CD4-positive, alpha-beta T cell (primary cell): ENCODE measurements at places on chromosomes 5 and 9.
A peak's percentile ranks its signal among the peaks of the same experiment; 100 is the strongest.

- DNase-seq: no peak
Measured at GRCh38 chr5:57009811-57010210, 57.9 kb upstream of the MIER3 start.

DNA sequence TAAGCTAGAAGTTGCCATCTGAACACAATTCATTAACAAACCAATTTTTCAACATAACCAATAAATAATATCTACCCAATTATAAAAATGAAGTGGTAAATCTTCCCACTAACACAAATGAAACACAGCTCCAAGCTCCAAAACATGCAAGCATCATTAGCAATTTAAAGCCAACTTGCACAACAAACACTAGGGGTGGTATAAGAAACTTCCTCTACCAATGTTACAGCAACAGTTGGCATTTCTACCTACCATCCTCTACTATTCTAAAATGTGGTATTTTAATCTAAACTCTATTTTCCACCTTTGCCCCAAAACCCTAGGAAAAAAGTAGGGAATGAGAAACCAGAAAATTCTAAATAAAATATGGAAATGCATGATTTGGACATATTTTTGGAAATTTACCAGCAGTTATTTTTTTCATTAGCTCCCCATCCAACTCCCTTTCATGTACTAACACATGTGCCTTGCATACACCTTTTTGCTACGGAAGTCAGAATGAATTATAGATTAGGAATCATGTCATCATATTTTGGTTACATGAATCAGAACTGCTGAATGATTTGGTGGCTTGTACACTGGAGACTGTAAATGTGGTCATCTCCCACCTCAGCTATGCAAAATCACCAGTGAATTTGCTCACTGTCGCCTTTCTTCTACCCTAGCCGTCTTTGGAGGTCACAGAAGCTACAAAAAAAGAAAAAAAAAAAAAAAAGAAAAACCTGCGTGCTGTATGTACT, 4.1 kb downstream of the NR6A1 start:
- peak; percentile 31 for DNase-seq

GRCh38 chr5:94745786-94746730, 127.6 kb downstream of the SLF1 start:
- DNase-seq: no peak

GRCh38 chr5:159576902-159577301, 246.6 kb upstream of the IL12B start:
- DNase-seq: no peak

- DNase-seq: no peak
Measured at GRCh38 chr5:77431286-77431685, 60.8 kb downstream of the WDR41 start.

- no peak for DNase-seq
Measured at GRCh38 chr5:35046774-35047173, 975 bp downstream of the AGXT2 start.

GRCh38 chr5:147483961-147484707, 25.7 kb downstream of the DPYSL3 start:
- DNase-seq: no peak

DNA sequence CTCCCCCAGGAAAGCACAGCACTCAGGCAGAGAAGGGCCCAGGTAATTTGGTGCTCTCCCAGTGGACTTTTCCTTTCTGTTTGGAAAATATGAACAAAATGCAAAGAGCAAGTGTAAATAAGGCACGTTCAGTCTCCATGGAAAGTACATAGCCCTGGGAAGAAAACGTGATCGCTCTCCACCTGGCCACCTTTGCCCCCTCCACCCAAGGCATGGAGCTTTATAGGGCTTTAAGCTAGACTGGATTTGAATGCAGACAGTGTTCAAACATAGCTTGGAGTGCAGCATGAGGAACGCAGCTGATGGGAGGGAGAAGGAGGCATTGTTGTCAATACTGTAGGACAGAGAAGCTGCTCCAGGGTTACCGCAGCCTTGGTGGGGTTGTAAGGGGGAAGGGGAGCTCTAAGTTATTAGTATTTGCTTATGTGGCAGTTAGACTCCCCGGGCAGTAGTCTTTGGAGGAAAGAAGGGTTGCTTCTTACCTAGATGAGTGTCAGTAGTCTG, 500.2 kb downstream of the SPOCK1 start:
- no peak for DNase-seq

- no peak for DNase-seq
Measured at GRCh38 chr5:176406436-176407052, 9.8 kb downstream of the CLTB start.

DNA sequence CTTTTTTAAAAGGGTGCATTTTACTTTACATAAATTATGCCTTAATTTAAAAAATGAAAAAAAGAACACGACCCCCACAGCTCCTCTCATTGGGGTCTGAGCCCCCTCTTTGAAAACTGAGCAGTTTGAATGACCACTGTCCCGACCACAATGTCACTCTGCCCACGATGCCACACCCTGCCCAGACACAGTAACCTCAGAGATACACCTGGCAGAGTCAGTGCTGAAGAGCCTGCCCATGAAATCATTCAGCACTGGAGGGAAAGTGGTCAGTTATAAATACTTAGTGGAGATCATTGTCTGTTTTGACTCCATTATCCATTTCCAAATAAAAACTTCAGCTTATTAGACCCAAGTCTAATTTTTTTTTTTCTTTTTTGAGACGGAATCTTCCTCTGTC, 49.3 kb downstream of the DNAJC21 start:
- DNase-seq: no peak

DNA sequence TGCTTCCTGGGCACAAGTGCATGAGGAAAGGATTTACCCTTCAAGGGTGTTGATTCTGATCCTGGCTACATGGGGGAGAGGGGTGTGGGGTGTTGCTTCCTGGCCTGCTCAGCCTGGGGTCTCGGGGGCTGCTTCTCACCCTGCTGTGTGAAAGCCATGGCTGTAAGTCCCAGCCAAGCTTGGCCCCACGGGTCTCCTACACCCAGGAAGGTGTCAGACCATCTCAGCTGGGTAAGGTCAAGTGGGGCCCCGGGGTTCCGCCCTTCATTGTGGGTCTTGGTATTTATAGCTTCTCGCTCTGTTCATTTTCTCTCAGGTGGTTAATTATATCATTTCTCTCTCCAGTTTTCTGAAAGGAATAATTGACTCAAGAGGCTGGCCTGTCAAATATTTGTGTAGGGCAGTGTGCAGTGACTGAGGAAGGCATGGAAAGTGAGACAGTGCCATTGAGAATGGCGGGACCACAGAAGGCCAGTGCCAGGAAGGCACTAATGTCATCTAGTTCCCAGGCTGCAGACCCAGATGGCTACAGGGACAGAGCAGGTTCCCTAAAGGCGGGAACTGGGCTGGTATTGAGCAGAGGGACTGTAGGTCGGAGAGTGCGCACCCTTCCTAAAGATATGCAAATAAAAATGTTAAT, 126.0 kb downstream of the FOXD1 start:
- DNase-seq: no peak

GRCh38 chr9:131233556-131233955, 42.8 kb downstream of the FAM78A start:
- DNase-seq: no peak

DNA sequence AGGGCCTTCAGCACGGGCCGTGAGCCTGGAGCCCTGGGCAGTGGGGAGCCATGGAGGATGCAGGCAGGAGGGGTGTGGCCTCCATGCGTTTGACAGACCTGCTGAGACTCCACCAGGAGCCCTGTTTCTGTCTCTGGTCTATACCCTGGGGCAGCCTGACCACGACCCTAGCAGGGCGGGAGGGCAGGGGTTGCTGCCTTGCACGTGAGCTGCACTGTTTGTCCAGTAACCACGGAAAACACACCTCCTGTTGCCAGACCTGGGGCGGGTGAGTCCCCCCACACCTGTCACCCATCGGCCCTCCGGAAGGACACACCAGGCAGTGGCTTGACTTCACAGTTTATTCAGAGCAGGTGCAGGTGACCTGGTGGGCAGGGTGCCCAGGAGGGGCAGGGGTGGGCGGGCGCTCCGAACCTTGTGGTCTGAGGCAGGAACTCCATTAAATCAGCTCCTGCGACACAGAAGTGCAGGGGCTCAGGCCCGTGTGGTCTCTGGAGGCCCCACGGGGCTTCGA, 3.9 kb downstream of the LCN8 start:
- DNase-seq: no peak

DNA sequence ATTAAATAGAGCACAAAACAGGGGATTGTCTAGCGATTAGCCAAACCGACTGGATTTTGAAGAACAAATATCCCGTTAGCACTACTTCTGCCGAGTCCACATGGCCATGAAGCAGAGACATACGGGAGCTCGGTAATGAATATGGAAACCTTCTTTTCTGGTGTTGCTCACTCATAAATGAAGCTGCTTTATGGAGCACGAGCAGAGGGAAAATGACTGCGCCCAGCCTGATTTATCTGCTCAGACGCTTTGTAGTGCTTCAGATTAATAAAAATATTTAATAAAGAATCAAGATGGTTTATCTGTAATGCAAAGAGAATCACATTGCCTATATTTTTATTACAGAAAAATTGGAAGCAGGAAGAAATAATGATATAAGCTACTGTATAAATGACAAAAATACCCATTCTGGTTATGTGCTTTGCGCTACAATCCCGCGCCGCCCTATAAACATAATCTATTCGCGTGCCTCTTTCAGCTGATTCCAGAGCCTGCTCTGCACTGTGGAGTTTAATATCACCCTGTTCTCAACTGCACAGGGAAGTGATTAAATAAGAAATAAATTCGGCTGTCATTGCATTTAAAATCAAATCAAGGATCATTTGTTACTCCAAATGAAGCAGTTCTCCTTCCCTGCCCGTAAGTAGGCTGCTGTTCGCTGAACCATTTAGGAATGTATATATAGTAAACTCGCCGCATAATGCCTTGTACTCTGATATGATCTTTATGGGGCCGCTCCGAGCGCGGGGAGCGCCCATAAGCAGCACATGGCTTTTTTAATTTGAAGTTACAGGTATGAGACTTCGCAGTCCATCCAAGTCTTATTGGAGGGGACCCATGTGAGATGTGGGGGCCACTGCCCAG, 22.3 kb upstream of the UBAC1 start:
- no peak for DNase-seq
